Spinal cord (tissue), 10 donors: ENCODE measurements at places on chromosomes 6 and 20.
A peak's percentile ranks its signal among the peaks of the same experiment; 100 is the strongest.

DNA sequence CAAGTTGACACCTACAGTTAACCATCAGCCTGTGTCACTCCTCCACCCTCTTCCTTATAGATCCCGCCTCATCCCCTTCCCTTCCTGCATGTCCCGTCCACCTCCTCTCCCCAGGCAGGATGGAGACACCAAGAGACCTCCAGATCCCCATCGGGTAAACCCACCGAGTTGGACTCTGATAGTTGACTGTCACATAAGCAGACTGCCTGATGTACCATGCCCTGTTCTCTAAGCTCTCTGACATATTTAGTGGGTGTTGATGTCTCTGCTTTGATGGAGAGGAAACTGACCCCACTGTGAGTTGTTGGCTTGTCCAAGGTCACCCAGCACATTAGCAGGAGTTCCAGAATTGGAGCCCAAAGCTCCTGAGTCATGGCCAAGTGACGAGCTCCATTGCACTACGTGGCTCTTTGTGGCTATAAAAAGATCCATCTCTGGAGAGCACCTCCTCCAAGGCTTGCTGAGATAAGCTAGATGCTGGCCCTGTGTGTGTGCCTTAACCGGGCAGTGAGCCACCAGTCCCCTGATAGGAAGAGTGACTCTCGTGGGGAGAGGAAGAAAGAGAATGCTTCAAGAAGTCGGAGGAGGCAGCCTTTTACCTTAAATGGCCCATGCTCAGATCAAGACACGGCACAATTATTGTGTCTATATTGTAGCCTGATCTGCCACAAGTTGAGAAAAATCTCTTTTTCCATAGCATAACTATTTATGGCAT, 236.0 kb upstream of the ECI2 start:
- DNase-seq: no peak

DNA sequence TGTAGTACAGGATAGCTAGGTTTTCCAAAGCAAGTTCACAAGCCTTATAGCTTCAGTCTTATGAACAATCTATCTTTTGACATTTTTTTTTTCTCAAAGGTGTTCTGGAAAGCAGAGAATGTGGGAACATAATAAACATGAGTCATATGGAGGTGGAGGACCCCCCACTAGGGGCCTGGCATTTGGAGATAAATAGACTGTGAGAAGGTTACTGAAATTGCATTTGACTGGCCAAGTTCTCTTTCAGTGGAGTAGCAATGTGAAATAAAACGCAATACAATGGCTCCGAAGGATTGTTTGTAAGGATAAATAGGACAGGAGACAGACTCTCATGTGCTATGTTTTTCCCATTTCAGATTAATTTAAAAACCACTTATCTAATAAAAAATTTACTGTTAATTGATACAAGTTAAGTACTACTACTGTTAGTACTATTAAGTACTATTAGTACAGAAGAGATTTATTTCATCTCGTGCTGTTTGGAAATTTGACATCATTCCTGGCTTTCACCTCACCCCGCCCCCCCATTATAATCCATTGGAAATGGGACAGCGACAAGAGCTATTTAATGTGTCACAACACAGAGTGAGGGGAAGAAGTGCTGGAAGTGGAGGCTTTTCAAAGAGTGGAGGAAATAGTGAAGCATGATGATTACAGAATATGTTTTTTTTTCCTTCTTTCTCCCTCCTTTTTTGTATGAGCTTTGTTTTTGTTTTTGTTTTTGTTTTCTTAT, 122.6 kb upstream of the ID4 start:
- DNase-seq: no peak

DNA sequence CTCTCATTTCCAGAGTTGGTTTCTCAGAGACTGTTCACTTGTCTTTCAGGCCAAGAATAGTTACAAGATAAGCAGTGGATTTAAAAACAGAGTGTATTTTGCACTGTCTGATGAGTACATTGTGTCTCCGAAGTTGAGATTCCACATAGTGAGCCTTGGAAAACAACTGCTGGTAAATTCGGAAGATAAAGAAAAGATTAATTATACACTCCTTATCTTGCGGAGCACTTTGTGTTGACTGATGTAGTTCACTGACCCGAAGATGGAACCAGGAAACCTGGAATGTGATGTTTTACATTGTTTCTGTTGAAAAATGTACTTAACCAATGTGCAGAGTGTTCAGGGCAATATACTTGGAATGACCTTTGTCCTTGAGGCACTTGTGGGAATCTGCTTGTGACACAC, 51.0 kb downstream of the ANKS1A start:
- no peak for DNase-seq

GRCh38 chr6:111870051-111870741, 3.1 kb downstream of the FYN start:
- DNase-seq: no peak

GRCh38 chr6:45132658-45133294, 195.4 kb upstream of the RUNX2 start:
- no peak for DNase-seq

GRCh38 chr20:62487561-62488354, 12.0 kb upstream of the GATA5 start:
- DNase-seq: no peak

- DNase-seq: no peak
Observed at GRCh38 chr6:24743265-24743943, 24.4 kb upstream of the C6orf62 start.

- DNase-seq: no peak
Observed at GRCh38 chr20:57498425-57499400, 26.2 kb downstream of the CTCFL start.

DNA sequence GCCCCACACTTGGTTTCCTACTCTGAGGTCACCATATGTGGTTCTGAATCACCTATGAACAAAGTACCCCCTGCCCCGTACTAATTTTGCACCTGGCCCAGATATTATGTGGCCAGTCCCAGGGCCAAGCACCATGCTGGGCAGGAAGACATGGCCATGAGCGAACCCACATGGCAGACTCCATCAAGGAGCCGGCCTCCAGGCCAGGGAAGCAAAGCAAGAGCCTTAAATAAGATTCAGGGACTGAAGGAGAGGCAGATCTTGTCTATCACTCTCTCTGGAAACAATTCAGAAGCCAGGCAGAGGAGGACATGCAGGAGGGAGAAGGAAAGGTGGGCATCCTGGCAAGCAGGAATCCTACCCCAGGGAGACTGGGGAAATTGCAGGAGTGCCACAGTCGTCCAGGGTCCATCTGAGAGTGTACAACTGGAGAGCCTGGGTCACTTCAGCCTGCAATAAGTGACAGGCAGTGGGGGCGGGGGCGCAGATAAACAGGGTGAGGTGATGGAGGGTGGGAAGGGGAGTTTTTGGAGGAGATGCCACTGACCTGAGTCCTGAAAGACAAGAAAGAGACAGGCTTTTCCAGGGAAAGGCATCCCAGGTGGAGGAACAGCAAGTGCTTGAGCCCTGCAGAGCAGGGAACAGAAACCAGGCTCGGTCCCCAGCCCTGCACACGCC, 2.1 kb upstream of the BMP7 start:
- DNase-seq: no peak

DNA sequence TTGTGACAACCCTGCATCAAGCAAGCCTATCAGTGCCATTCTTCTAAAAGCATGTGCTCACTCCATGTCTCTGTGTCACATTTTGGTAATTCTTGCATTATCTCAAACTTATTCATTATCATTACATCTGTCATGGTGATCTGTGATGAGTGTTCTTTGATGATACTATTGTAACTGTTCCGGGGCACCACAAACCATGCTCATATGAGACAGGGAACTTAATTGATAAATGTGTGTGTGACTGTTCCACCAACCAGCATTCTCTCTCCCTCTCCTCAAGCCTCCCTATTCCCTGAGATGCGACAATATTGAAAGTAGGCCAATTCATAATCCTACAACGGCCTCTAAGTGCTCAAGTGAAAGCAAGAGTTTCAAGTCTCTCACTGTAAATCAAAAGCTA, 4.0 kb downstream of the HUS1B start:
- DNase-seq: no peak

GRCh38 chr6:1820165-1820564, 210.4 kb downstream of the FOXC1 start:
- no peak for DNase-seq

DNA sequence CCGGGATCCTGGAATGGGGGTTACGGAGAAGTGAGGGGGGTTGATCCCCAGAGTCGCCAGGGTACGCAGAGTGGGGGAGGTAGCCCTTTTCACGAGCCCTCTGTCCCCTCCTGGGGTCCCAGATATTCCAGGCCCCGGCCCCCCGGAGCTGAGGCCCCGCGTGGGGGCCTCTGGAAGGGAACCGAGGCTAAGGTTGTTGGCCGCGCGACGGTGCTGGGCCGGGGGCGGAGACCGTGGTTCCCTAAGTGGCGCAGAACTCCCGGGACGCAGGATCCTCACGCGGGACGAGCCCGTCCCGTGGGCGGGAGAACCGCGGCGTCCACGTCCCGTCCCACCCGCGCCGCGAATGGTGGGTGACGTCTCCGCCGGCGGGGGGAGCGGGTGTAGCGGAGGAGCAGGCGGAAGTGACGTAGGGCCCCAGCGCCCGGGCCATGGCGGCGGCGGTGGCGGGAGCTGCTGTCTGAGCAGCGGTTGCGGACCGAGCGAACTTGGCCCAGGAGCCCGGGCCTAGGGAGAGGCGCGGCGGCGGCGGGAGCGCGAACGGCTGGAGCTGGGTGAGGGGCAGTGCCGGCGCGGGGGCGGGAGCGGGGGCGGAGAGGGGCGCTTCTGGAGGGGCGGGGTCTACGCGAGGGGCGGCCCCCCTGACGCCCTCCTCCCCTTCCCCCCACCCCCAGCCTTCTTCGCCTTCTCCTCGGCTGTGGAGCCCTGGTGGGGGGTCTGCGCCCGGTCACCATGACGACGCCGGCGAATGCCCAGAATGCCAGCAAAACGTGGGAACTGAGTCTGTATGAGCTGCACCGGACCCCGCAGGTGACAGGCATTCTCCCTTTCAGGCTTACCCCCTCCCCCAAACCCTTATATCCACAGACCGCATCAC, at the start of gene RING1:
TSS of gene RING1 (plus strand) at position 410 of the 877 bp plus-strand sequence. CDS start at position 733, 323 bp downstream.
- DNase-seq: peak; percentile 96

DNA sequence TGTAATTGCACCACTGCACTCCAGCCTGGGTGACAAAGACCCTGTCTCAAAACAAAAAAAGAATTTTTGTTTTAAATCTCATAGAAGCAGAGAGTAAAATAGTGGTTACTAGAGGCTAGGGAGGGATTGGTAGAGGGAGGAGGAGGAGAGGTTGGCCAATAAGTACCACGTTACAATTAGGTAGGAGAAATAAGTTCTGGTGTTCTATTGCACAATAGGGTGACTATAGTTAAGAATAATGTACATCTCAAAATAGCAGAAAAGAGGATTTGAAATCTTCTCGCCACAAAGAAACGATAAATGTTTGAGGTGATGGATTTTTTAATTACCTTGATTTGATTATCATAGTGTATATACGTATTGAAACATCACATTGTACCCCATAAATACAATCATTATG, 27.1 kb upstream of the TOP1 start:
- no peak for DNase-seq

DNA sequence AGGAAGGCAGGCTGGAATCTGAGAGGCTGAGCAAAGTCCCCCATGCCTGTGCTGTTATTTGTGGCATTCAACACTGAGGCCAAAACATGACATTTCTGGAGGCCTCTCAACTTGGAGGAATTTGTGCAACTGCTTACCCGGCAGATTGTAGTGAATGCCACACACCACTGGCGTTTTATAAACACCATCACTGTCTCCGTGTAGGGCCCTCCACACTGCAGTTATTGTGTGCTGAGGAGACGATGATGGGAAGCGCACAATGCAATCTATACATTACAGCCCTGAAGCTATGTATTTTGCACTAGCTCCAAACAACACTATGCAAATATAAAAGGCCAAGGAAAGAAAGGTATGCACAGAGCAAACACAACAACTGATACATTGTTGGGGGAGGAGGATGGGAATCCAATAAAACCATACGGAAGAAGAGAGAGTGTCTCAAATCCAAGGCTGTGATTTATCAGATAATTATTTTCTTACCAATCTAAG, 106.5 kb downstream of the SMLR1 start:
- peak; percentile 21 for DNase-seq

DNA sequence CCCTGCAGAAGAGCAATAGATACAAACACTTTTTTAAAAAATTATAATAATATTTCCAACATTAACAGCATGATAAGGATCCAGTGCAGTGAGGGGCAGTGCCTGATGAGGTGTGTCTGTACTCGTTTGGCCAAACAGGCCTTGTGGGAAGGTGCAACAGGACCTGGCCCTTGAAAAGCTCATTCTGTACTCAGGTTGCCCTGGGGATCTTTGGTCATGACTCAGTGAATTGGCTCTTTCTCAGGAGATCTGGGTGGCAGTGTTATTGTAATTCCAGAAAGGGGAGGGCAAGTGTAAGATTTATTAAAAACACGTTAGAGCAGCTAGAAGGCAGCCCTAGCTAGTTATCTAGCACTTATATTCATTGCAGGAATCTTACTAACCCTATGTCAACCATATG, 2.9 kb upstream of the SPINT3 start:
- DNase-seq: no peak

- DNase-seq: peak; percentile 72
Observed at GRCh38 chr20:43096126-43096930, 93.4 kb downstream of the PTPRT start.

DNA sequence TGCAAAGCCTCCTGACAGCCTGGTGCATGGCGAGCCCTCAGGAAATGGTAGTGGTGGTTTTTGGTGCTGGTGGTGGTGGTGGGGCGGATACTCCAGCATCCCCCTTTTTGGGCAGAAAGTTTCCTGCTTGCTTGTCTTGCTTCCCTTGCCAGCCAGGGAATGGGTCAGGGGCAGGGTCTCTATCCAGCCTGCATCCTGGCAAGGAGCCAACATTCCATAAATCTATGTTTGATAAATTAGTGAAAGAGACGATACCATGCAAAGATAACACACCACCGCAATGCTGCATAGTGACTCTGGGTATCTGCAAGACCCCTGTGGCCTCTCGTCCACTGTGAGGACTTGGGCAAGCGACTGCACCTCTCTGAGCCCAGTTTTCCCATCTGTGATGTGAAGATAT, 246.2 kb downstream of the LRFN2 start:
- DNase-seq: no peak

- DNase-seq: peak; percentile 87
Observed at GRCh38 chr6:109526905-109527628, 44.0 kb upstream of the ZBTB24 start.

- DNase-seq: no peak
Observed at GRCh38 chr6:17865798-17866725, 121.4 kb downstream of the KIF13A start.

GRCh38 chr6:64175296-64175695, 539.7 kb downstream of the PHF3 start:
- DNase-seq: no peak

DNA sequence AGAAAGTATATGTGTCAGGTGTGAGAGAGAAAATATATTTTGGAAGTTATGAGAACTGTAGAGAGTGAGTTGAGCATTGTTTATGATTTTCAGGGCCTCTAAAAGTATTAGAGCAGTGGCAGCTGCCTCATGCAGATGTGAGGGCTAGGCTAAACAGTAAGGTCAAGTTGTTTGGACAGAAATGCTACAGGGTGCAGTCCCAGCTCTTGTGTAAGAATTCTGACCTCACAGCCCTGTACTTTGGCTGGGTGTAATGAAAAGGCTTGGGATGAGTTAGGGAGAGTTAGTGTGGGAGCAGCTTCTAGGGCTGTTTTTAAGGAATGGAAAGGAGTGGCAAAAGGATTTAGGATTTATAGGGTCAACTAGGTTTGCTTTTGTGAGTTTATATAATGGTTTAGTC, 764.8 kb upstream of the ADGRB3 start:
- DNase-seq: no peak
